ENCODE measurements at places on chromosomes 6 and 20.

DNA sequence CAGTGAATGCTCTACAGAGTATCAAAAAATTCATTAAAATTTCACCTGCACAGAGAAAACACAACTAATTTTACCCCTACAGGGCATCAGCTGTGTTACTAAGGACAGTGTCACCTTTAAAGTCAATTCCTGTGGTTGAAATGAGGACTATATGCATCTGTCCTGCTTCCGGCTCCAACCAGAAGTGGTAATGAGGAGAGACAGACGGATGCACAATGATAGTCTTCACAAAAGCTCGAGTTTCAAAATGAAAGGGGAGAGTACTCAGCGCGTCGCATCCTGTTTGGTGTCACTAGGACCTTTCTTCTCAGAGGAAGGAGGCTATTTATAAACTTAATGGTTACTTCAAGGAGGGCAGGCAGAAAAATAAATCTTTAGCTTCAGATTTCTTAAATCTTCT lies 86.5 kb downstream of the LYRM4 start:
- no peak for DNase-seq

GRCh38 chr20:37360391-37361115 lies 14.6 kb downstream of the SRC start:
- no peak for DNase-seq

DNA sequence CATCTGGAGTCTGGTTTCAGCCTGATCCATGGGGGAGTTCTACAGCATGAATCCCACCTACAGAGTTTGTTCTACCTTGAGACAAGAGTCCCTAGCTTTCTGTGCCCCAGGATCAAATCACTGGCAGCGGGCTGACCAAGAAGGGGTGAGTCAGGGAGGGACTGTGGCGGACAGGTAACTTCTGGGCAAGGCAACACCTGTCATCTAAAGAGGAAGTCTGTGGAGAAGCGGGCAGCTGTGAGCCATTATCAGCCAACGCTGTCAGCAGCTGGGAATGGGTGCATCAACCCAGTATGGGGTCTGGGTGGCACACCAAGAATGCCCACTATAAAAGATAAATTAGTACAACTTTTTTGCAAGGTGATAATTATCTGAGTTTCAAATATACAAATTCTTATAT lies 45.9 kb downstream of the UBE3D start:
- no peak for DNase-seq

GRCh38 chr20:46963758-46964617 lies 69.3 kb downstream of the EYA2 start:
- no peak for DNase-seq

DNA sequence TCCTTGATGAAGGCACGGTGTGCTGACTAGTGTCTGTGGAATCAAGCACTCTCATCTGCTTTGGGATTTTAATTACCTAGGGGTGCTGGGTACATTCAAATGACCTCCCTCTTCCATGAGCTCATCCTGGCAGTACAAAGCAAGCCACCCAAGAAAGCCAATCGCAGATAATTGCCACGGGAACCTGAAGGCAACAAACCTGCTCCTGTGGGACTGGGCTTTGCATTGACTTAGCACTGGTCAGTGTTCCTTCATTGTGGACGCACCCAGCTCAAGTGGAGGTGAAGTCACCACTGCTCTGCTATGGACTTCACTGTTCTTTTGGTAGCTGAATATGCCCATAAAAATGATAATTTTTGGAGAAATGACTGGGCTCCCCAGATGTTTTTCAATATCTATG lies 261.6 kb upstream of the FERMT1 start:
- DNase-seq: no peak

- no peak for DNase-seq
These were observed 2.0 kb upstream of the MICA start for GRCh38 chr6:31401403-31401802.

GRCh38 chr6:125797886-125798444 lies 7.2 kb downstream of the NCOA7 start:
- no peak for DNase-seq

GRCh38 chr6:53428886-53429285 lies 80.1 kb upstream of the ELOVL5 start:
- no peak for DNase-seq

GRCh38 chr6:20242397-20242796 lies 30.1 kb upstream of the MBOAT1 start:
- no peak for DNase-seq

- DNase-seq: no peak
These were observed 19.2 kb downstream of the PRND start for GRCh38 chr20:4740774-4741431.
